ENCODE measurements at places on chromosomes 2 and 18. TPM values are rescaled to one million over a fixed set of nuclear protein-coding genes. Genes with fewer than 3 reads are reported as not detected.

The REG3A gene
- polyA plus RNA-seq = 0.41 TPM

The ITGA4 gene
- polyA plus RNA-seq = 0.27 TPM

GRCh38 chr2:10495311-10495987 is 47.3 kb upstream of the ODC1 start:
- no peak for DNase-seq

The ACTG2 gene
- polyA plus RNA-seq = 33.6 TPM

- no peak for DNase-seq
Measured at GRCh38 chr2:236417150-236417549, 152.5 kb upstream of the ACKR3 start.

GRCh38 chr2:38384338-38384737 is 7.3 kb upstream of the ATL2 start:
- DNase-seq = no peak

DNA sequence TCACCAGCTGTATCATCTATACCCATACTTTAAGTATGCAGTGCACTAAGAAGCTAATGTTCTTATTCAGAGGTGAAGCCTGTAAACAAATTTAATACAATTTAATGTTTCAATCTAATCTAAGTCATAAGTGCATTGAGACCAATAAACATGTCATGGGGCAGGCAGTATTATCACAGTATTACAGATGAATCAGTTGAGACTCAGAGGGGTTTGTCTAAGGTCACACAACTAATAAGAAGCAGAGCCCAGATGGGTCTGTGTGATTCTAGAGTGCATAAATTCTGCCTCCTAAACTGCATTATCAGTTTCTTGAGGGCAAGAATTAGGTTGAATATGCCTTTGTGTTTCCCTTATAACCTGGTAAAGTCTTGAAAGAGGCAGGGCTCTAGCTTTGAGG is 140.9 kb upstream of the RNF152 start:
- no peak for DNase-seq

The CCDC68 gene
- 8.9 TPM for polyA plus RNA-seq

The BZW1 gene
- polyA plus RNA-seq = 32.2 TPM

- no peak for DNase-seq
Measured at GRCh38 chr2:239892441-239893235, 132.5 kb downstream of the NDUFA10 start.

- no peak for DNase-seq
Measured at GRCh38 chr2:229438430-229439159, 167.5 kb upstream of the PID1 start.

DNA sequence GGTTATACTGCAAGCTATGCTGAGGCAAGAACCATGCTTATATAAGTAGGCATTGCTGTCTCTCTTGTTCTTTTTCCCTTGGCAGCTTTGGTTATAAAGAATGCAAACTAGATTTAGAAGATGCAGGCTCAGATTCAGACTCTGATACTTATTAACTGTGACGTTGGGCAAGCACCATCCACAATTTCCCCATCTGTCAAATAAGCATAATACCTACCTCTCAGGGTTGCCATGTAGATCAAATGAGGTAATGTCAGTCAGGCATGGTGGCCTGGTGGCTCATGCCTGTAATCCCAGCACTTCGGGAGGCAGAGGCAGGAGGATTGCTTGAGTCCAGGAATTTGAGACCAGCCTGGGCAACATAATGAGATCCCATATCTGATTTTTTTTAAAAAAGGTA is 21.7 kb downstream of the ITGAV start:
- DNase-seq = no peak

- DNase-seq = no peak
Measured at GRCh38 chr2:71215447-71215846, 11.5 kb downstream of the PAIP2B start.

DNA sequence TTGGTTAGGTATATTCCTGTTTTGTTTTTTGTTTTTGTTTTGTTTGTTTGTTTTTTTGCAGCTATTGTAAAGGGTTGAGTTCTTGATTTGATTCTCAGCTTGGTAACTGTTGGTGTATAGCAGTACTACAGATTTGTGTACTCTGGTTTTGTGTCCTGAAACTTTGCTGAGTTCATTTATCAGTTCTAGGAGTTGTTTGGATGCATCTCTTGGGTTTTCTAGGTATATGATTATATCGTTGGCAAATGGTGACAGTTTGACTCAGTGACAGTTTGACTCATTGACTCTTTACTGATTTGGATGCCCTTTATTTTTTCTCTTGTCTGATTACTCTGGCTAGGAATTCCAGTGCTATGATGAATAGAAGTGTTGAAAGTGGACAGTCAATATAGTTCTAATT is 53.7 kb downstream of the APLF start:
- no peak for DNase-seq

- DNase-seq = no peak
Measured at GRCh38 chr2:64749446-64749845, 95.7 kb upstream of the SERTAD2 start.

The PLCD4 gene
- polyA plus RNA-seq = 0.48 TPM

The INPP5D gene
- 3.6 TPM for polyA plus RNA-seq

The RAX gene
- polyA plus RNA-seq = not detected

The TSGA10 gene
- polyA plus RNA-seq = 2.5 TPM

The MEMO1 gene
- 37.0 TPM for polyA plus RNA-seq

- DNase-seq = no peak
Measured at GRCh38 chr18:23182606-23183005, 47.3 kb downstream of the CABLES1 start.

GRCh38 chr18:27887287-27887686 is 289.6 kb downstream of the CDH2 start:
- DNase-seq = no peak

DNA sequence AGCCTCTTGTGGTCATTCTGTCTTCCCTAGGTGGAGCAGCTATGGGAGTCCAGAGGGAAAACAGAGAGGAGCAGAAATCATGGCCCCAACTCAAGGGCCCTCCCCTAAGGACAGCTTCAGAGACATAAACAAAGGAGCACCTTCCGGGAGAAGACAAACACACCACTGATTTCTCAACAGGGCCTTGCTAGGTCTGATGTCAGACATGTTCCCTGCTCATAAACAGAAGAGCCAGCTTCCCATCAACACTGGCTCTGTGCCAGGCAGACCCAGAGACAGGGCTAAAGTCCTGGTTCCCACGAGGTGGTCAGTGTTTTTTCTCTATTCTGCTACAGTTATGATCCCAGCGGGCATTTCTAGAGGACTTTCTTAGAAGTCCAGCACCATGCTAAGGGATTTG is 19.3 kb downstream of the CXCR2 start:
- no peak for DNase-seq

GRCh38 chr2:128178650-128179460 is 87.9 kb downstream of the UGGT1 start:
- peak; percentile 75 for DNase-seq

DNA sequence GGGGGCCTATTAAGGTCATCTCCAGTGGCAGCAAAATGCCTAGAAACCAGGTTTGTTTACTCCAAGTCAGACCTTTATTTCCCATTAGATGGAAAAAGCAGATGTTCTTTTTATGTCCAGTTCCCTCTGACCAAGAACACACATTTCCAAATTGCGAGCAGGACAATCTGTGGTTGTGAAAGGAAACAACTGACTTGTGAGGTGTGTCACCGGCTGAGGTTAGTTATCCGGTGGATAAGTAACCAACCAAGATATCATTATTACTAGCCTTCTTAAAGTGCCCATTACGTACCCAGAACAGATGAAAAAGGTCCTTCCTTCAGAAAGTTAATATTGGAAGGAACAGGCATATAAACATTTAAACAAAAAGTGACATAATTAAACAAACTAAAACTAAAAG is 112.9 kb downstream of the THADA start:
- DNase-seq = no peak

DNA sequence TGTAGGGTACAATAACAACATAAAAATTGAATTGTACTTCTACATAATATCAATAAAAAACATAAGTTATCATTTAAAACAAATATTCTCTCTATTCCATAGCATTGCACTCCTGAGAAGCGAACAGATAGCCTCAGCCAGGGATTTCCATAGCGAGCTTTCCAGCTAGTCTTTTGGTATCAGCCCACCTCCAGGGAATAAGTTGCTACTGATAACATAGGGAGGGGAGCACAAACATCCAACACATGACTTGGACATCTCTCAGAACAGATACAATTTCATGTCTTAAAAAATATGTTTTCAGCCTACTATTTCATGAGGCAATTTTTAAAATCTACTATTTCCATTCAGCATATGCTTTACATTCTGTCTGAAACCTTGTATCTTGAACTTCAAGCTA is 804.4 kb upstream of the RAB6C start:
- no peak for DNase-seq

DNA sequence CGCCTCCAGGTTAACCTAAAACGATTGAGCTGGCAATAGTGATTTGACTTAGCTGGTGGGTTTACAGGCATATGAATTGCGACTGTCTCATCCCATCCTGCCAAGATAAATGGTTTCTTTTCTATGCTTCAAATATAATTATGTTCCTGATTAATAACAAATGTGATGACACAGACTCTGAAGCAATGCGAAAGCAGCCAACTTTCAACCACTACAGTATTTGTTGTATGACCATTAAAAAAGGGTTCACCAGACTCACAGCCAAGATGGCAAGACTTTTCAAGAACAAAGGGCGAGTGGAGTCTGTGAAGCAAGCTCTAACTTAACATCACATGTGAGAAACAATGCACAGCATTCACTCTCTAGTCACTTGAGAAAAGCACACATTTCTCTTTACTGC is 186.6 kb downstream of the PID1 start:
- DNase-seq = no peak

GRCh38 chr2:64104933-64105332 is 39.3 kb downstream of the PELI1 start:
- no peak for DNase-seq

DNA sequence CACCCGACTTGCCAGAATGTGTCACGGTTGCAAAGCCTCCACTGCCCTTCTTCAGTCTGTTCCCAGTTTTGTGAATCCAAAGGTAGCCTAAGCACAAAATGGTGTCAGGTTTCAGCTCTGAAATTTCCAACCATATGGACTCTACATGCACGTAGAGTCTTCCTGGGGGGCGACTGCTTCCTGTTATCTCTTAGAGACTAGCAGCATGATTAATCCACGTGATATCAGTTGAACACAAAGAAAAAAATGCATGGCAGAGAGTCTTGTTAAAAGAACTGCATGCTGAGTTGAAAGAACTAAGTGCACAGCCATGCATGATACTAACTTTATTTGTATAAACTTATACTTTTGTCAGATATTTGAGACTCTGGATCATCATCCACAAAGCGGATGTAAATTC is 404.4 kb downstream of the SOCS6 start:
- DNase-seq = no peak

GRCh38 chr2:206408323-206409320 is 34.7 kb upstream of the ADAM23 start:
- no peak for DNase-seq

GRCh38 chr2:177296040-177296439 is 31.5 kb upstream of the NFE2L2 start:
- DNase-seq = no peak

DNA sequence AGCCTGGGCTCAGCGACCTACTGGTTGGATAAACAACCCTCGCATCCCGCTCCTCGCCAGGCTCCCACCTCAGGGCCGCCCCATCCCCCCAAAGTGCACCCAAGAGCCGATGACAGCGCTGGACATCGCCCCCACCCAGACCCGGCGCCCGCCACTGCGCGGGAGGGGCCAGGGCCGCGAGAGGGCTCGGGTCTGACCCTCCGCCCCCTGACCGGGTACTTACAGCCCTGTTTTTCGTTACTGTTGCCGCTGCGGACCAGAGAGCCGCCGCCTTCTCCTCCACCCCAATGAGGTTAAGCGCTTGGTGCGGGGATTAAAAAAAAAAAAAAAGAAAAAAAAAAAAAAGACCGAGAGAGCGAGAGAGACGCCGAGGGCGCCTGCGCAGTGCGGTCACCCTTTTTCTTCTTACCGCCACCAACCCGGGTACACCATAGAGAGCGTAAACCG is at the start of gene CLASP1:
Gene CLASP1, minus strand, starts transcription at position 314 of the 447 bp plus-strand sequence. CDS start 43,567 bp downstream, outside the sequence.
- DNase-seq = peak; percentile 88

GRCh38 chr2:234322766-234323465 is 174.0 kb downstream of the ARL4C start:
- no peak for DNase-seq

- DNase-seq = no peak
Measured at GRCh38 chr18:57352761-57353136, 392 bp downstream of the ST8SIA3 start.

DNA sequence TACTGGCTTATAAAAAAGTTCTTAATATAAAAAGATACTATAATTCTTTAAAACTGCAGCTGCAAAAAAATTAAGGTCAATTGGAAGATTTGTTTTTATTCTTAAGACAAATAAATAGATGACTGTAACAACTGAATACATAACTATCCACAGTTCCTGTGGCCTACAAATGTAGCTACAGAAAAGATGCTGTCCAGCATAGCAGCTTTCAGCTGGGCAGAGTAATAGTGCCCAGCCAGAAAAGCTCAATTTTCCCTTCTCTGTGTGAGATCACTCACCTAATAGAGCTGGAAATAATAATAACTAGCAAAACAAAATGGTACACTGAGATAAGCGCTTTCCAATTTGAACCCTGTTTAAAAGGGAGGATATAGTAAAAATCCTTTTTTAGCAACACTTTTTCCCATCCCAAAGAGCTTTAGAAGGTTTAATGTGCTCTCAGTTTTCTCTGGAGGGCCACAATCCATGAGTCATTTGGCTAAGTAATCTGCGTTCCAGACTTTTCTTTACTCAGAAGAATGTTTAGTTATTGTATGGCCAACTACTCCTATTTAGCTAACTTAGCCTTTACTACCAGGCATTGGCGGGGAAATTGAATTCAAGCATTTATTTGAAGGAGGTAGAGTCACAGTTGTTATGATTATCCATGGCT is 158.1 kb upstream of the SLC39A10 start:
- DNase-seq = no peak

DNA sequence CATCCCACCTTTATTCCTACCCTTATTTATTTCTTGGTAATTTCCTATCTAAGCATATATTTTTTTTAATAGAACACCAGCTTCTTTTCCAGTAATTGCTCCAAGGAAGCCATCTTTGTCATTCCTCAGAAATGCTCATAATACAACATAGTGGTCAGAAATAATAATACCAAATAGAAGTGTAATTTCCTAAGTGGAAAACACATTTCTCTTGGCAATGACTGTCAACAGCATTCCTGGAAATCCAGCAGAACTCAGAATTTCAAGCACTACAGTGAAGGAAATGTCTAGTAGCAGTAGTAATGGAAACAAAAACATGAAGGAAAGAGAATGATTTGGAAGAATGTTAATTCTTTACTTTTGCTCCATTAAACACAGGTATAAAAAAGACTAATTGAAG is 56.6 kb downstream of the GDF7 start:
- no peak for DNase-seq

DNA sequence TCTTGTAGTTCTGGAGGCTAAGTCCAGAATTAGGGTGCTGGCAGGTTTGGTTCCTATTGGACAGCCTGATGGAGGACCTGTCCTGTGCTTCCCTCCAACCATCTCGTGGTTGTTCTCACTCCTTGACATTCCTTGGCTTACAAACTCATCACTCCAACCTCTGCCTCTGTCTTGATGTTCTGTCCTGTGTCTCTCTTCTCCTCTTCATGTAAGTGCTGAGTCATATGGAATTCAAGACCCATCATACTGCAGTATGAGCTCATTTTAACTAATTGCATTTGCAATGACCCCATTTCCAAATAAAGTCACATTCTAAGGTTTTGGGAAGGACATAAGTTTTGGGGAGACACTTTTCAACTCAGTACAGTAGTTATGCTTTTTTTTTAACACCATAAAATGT is 374.7 kb downstream of the TRIB2 start:
- DNase-seq = no peak

The NT5DC4 gene
- not detected for polyA plus RNA-seq

- DNase-seq = no peak
Measured at GRCh38 chr18:2687390-2688001, 32.0 kb downstream of the SMCHD1 start.

All from right cardiac atrium (tissue), 5 donors.